ENCODE measurements at places on chromosomes 5 and 9. TPM values are rescaled to one million over a fixed set of nuclear protein-coding genes. Genes with fewer than 3 reads are reported as not detected.

GRCh38 chr5:133110709-133111108, 58.9 kb downstream of the HSPA4 start:
- H3K27me3 ChIP-seq: no peaks in the 10 kb centered on the region
- no peak overlapping the region for H3K4me3 ChIP-seq
- peaks cover 3% of the 10 kb centered on the region for H3K36me3 ChIP-seq
- H3K27ac ChIP-seq: no peak overlapping the region
- peaks cover 22% of the 10 kb centered on the region for H3K4me1 ChIP-seq

DNA sequence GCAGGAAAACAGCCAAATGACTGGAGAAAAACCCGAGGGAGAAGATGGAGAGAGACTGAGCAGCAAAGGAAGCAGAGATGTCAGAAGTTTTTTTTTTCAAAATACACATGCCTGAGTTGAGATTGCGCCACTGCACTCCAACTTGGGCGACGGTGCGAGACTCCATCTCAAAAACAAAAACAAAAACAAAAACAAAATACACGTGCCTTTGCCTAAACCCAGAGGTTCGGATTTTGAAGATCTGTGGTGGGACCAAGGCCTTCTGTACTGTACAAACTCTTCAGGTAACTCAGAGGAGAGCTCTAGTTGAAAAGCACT, 38.8 kb upstream of the FBXW11 start:
- peaks cover 5% of the 10 kb centered on the region for H3K4me1 ChIP-seq
- no peak overlapping the region for H3K4me3 ChIP-seq
- no peak for DNase-seq
- H3K27ac ChIP-seq: no peak overlapping the region

GRCh38 chr5:1513326-1514026, 10.3 kb downstream of the LPCAT1 start:
- no peak overlapping the region for H3K4me3 ChIP-seq
- H3K4me1 ChIP-seq: no peaks in the 10 kb centered on the region
- no peak for DNase-seq

GRCh38 chr9:12863618-12864017, 88.8 kb downstream of the LURAP1L start:
- no peaks in the 10 kb centered on the region for H3K4me1 ChIP-seq
- H3K27me3 ChIP-seq: no peaks in the 10 kb centered on the region
- no peak for DNase-seq
- H3K36me3 ChIP-seq: no peaks in the 10 kb centered on the region

DNA sequence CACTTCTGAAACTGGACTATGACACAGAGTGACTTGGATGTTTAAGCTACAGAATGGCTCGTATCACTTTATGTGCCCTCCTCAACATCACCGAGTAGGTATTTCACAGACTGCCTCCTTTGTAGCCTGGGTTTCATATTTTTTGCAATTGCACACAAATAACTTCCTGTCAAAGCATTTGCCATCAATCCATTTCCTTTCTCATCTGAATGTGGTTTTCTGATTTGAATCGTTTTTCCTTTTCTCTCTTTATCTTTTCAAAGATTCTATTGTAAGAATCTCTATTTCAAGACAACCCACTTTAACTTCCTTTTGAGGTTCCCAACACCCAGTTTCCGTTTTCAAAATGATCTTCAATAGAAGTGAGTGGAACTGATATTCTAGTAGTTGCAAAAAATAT, 563.8 kb upstream of the ARRDC3 start:
- H3K36me3 ChIP-seq: no peaks in the 10 kb centered on the region
- peaks cover 4% of the 10 kb centered on the region for H3K4me1 ChIP-seq
- no peak overlapping the region for H3K27ac ChIP-seq
- no peaks in the 10 kb centered on the region for H3K27me3 ChIP-seq

GRCh38 chr9:110371411-110372007, 33.8 kb upstream of the TXNDC8 start:
- no peaks in the 10 kb centered on the region for H3K4me1 ChIP-seq
- no peaks in the 10 kb centered on the region for H3K36me3 ChIP-seq
- no peak overlapping the region for H3K27ac ChIP-seq
- DNase-seq: no peak

The IDNK gene
- 7.8 TPM for total RNA-seq

The RETREG1 gene
- total RNA-seq: 50.5 TPM

The SMIM33 gene
- 1.2 TPM for total RNA-seq

The EGFL7 gene
- 0.31 TPM for total RNA-seq

The SV2C gene
- total RNA-seq: 0.10 TPM

The KIF12 gene
- not detected for total RNA-seq

The DELE1 gene
- total RNA-seq: 72.1 TPM
